ENCODE measurements at places on chromosomes 16 and 17.

DNA sequence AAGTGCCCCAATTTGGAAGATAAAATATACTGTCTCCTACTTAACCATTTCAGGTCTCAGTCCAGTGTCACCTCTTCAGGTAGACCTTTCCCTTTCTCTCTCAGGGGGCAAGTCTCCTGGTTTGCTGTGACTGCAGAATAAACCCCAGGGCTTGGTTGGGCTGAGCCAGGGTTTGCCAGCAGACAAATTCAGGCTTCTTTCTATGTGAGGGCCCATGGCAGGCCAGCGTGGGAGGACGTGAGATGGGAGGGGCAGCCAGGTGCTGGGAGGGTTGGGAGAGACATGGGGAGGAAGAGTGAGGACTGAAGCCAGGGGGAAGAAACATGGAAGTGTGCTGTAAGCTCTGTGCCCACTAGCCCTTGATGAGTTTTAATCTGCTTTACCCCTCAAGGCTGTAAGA lies 163.2 kb downstream of the SPECC1 start:
- DNase-seq: no peak

DNA sequence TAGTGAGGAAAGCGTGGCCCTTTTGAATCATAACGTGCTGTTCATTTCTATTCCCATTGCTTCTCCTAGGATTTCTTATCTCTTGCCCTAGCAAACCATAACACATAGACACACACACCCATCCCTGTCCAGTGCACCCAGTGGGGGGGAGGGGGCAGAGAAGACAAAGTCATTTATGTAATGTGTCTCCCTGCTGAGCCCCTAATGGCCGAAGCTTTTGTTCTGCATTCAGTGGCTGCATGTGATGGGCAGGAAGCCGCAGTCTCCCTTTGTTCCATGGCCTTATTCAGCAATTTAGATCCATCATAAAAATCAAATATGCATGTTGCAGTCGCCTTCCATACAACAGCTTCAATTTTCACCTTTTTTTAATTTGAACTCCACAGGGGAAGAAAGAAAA lies 325.4 kb downstream of the ZFHX3 start:
- DNase-seq: no peak

- DNase-seq: no peak
These were observed 4.7 kb downstream of the LPCAT2 start for GRCh38 chr16:55513616-55514015.

- DNase-seq: no peak
These were observed 52.5 kb downstream of the VAT1L start for GRCh38 chr16:77840673-77841501.

DNA sequence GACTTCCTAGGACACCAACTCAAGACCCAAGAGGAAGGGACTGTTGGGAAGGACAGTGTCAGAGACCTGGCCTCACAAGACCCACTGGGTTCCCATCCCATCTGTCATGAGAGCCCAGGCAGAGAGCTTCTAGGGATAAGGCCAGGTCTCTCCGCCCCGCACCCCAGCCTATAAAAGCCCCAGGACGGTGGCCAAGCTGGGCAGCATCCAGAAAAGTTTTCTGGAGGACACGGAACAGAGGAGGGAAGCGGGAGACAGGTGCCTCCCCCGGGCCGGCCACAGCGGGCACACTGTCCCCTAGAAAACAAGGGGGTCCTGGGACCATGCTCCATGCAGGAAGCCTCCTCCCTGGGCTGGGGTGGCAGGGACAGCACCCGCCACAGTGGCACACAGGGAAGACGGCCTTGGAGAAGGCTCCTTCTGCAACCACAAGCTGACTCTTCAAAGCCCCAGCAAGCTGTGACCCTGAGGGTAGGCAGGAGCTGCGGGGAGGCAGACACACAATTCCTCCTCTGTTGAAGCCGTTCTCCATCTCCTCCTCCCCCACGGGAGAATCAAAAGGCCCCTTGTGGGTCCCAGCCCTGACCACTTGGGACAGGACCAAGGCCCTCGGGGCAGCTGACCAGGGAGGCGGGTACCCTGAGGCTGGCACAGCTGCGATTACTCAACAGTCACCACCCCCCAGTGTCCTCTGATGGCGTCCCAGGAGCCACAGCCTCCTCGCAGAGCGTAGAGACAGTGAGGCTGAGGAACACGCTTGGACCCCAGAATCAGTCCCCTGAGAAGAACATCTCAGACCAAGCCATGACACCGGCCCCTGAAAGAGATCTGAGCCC lies 26.1 kb downstream of the TRPV3 start:
- no peak for DNase-seq

DNA sequence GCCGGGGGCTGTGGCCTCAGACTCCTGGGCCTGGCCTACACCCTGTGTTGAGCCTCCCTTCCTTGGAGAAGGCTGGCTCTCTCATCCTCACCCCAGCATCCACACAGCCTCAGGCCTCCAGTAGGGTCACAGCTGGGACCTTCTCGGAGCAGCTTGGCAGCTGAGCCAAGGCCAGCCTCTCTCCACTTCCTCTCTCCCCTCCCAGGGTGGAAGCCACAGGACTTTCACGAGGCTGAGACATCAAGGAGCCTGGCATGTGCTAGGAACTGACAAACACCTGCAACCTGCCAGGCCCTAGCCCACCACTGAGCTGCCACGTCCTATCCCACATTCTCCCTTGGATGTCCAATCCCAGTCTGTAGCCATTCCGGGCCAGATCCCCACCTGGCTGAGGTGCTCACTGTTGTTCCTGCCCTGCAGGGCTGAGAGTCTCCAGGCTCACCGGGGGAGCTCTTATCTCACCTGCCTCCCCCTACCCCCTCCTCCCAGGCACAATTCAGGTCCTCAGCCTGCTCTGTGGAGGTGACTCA lies 3.1 kb downstream of the MMP15 start:
- no peak for DNase-seq

GRCh38 chr17:74334393-74335039 lies 8.5 kb downstream of the KIF19 start:
- no peak for DNase-seq

DNA sequence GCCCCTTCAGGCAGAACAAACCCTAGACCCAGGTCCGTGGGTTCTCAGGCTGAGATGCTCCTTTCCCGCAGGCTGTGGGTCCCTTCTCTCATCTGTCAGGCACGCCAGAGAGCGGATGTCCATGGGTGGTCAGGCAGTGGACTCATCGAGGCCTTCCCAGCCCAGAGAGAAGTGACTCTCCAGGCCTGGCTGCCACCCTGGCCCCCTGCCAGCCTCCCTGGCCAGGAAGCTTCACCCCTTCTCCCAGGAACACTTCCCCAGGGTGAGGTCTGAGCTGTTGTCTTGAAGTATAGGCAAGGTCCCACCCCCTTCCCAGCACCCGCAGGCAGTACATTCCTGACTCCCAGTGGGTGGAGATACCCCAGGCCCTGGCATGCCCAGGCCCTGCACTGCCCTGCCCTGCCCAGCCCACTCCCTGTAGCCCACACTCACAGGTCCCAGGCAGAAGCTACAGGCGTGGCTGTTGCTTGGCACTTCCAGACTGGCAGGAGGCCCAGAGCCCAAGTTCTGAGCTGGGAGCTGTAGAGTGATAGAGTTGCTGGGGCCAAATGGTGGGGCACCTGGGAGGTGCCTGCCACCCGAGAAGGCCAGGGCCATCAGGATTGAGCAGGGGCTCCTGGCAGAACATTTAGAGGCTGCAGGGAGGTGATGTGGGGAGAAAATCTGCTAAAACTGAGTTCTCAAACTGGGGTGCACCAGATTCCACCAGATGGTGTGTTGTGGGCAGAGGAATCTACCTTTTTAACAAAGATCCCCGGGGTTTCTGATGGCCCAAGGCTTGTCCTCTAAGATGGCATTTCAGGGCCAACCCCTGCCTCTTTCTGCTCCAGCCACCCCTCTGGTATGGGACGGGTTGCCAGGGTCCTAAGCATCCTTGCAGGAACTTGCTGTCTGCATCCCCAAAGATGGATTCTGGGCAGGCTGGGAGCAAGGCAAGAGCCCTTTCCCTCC lies 6.7 kb downstream of the ITGA3 start:
- DNase-seq: no peak

- no peak for DNase-seq
These were observed 47.8 kb downstream of the MRC2 start for GRCh38 chr17:62675260-62675659.

DNA sequence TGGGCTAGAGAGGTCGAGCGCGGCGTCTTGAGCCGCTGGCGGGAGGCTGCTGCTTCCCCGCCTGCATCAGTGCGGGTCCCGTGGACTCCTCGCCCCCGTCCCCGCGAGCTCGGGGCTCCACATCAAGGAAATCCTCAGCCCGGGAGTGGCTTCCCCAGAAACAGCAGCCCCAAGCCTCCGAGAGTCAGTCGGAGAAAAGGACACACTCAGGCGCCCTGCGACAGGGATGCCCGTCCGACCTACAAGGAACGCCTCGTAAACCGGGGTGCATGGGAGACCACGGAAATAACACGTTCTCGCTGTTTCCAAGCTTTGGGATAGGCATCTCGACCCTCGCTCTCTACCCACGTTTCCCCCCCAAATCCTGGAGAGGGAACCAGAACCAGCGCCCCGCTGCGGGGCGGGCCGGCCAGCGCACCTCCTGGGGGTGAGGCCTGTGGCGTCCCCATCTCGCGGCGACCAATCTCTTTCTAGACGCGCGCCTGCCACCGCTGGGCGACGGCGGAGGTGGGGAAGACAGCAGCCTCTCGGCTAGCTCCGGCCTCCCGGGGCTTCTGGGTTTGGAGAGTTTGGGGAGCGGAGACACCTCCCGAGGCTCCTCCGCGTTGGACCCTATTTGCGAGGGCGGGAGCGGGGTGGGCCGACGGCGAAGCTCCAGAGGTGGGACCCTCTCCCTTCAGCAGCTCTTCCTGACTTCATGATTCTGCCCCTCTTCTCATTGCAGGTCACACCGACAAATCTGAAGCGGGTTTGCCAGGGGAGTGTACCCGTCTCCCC lies 759 bp upstream of the TP53I13 start:
- peak; percentile 78 for DNase-seq

GRCh38 chr17:28317099-28317965 lies 1.7 kb upstream of the TMEM97 start:
- no peak for DNase-seq

- DNase-seq: no peak
These were observed 41.8 kb upstream of the ARL4D start for GRCh38 chr17:43356999-43357398.

DNA sequence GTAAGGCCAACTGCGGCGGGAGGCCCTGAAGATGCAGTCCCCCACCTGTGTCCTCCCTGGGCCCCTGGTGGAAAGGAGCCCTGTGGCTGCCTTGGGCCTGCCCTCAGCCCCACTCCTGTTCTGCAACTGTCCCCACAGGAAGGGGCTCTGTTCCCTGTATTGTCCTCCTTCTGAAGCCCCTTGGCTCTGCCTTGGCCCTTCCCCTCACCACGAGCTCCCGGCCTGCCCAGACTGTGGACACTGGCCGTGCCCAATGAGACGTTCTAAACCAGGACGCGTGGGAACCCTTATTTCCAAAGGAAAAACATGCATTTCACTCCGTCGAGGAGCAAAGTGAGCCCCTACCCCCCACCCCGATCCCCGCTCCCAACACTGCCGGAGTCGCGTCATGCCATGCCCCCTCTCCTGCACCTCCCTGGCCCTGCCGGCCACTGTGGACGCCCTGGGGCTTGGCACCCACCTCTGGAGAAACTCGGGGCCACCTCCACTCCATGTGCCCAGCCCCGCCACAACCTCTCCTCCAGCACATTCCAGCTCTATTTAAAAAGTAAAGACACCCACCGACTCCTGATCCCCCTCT lies 13.5 kb upstream of the PNPO start:
- no peak for DNase-seq

- DNase-seq: no peak
These were observed 4.1 kb upstream of the MRPL58 start for GRCh38 chr17:75008373-75008772.

- DNase-seq: no peak
These were observed 151.2 kb downstream of the CCDC182 start for GRCh38 chr17:57593739-57594462.

DNA sequence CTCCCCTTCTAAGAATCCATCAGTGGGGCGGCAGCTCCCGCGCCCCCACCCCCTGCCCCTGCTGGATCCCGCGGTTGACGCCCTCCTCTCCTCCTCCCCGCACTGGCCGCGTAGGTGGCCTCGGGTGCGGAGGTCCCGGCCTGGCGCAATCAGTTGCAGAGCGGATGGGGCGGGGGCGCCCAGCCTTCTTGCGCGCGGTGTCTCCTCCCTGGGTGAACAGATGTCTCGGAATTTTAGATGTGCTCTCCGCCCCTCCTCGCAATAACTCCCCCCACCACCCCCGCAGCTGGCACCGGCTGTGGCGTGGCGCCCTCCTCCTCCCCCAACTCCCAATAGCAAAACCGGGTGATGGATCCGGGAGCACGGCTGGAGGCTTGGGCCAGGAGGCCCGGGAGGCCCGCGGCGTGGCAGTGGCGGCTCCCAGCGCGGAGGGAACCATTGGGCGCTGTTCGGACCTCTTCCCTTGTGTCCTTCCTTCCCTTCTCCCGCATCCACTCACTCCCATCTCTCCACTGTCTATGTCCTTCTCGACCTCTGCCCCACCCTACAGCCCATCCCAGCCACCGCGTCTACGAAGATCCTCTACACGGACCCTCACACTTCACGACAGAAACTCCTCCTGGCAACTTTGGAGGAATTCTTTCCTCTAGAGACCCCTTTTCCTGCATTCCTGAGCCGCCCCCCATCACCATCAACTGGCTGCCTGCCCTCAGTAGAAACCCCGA lies 11.0 kb downstream of the NEUROD2 start:
- no peak for DNase-seq

DNA sequence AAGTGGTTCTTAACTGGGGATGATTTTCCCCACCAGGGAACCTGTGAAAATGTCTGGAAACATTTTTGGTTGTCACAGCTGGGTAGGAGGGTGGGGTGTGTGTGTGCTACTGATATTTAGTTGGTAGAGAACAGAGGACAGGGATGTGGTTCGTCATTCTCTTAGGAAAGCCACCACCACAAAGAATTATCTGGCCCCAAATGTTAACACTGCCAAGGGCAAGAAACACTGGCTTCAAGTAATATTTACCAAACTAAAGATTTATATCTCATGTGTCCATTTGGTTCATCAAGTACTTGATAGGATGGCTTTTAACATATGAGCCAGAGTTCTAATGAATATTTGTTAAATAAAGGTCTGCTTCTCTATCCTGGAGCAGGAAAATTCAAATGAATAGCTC lies 19.5 kb downstream of the MPHOSPH6 start:
- DNase-seq: no peak

- no peak for DNase-seq
These were observed 1.6 kb upstream of the CA10 start for GRCh38 chr17:52160136-52160567.

DNA sequence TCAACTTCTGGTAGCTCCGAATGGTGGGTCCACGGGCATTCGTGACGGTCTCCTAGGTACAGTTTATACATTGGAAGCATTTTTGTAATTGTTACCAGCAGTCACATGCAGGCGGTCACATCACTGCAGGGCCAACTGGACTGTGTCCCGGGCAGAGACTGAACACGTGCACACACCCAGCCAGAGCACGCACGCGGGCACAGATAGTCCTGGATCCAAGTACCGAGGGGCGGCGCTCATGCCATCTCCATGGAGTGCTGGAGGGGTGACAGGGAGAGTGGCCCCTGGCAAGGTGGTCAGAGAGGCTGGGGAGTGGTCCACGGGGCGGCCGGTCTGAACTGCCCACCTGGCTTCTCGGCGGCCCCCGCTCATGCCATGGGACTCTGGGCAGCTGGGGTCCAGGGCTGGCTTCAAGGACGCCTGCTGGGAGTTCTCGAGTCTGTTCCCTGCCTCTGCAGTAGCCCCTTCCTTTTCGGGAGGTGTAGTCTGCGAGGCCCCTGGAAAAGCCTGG lies 34.2 kb downstream of the BAIAP2 start:
- no peak for DNase-seq

Measured in activated T-cell treated with anti-CD3 and anti-CD28 coated beads, Interleukin-2, amount 50 U/mL, for 1 hour (primary cell).